ENCODE measurements at places on chromosomes 2 and 18. TPM values are rescaled to one million over a fixed set of nuclear protein-coding genes. Genes with fewer than 3 reads are reported as not detected.

- DNase-seq, result no peak
These were observed 65.2 kb upstream of the FIGN start for GRCh38 chr2:163800951-163801381.

DNA sequence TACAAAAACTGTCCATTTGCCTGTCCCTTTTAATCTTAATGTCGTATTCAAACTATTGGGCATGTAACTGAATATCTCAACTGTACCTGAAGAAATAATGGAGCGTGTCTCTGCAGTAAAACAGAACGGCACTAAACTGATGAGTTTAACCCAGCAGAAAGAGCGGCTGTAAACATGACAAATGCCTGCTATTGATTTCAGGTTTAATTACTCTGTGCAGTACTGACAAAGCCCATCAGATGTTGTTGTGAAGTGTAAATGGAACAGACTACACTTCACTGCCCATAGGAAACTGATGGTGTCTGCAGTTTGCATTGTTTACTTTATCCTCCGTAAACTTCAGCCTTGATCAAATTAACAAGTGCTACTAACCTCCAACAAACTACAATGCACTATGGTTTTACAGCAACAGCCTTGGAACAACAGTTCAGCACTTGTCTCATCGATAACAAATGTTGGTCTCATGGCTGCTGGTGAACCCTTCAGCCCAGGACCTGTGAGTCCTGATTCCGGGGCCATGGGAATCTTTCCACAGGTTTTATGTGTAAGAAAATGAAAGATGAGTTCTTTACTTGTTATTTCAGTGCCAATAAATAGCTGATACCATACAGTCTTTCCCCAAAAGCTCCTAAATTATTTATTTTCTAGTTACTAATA is 316.5 kb downstream of the CCDC178 start:
- DNase-seq, result no peak

GRCh38 chr2:43731211-43731610 is 42.6 kb upstream of the DYNC2LI1 start:
- no peak for DNase-seq

DNA sequence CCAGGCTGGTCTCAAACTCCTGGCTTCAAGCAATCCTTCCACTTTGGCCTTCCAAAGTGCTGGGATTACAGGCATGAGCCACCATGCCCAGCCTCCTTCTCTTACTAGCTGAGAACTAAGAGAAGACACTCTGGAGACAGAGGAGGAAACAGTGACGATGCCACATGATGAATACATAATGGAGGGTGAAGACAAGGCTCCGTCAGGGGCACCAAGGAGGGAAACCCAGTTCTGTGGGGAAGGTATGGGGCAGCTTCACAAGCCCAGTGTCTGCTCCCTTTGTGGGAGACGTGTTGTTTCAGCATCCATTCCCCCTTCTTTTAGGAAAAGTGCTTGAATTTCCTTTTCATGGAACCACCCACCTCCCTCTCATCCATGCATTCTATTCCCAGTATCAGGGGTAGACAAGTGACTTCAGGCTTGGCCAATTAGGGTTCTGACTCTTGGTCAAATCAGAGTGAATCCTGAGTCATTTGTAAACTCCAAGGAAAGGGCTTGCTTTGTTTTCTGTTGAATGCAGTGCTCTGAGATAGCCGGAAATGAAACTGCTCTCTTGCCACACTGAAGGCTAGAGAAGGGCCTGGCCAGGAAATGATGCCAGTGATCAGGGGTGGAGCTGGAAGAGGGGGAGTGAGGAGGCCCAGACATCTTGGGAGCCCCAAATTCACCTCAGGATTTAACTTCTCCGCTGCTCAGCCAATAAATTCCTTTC is 23.7 kb downstream of the TMEM127 start:
- no peak for DNase-seq

GRCh38 chr2:105567996-105568494 is 169.2 kb upstream of the FHL2 start:
- no peak for DNase-seq

DNA sequence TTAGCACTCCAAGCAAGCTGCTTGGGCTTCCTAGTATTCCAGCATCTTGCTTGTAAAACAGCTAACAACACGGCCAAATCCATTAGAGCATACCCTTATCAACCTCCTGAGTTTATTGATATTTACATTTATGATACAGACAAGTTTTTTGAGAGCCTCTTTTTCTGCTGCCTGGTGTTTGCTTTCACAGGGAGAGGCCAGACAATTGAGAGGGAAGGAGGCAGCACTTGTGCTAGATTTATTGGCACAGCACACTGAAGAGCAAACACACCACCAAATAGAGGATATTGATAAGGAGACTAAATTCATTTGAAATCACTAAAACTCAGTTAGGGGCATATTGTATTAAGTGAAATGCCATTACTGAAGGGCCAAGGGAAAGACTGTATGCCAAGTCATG is 1142.3 kb upstream of the FANCL start:
- no peak for DNase-seq

- DNase-seq, result no peak
These were observed 63.8 kb upstream of the BZW1 start for GRCh38 chr2:200747668-200748618.

- DNase-seq, result no peak
These were observed 9.2 kb downstream of the EML4 start for GRCh38 chr2:42178335-42178734.

DNA sequence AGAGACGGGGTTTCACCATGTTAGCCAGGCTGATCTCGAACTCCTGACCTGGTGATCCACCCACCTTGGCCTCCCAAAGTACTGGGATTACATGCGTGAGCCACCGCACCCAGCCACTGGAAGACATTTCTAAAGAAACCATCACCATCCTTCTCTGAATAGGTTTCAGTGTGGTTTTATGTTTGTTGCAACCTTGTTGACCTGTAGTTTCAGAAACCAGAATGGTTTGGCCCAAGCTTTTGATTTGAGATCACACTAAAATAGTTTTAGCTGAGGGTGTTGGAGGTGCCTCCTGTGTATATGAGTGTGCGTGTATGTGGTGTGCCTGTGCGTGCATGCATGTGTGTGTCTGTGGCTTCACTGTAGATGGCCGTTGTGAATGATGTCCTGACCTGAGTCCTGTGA is 26.2 kb downstream of the INPP4A start:
- DNase-seq, result no peak

- no peak for DNase-seq
These were observed 270.0 kb downstream of the AGAP1 start for GRCh38 chr2:235763816-235764215.

GRCh38 chr2:96770442-96771202 is 9.9 kb downstream of the CNNM4 start:
- DNase-seq, result no peak

GRCh38 chr2:133503927-133504326 is 64.3 kb downstream of the NCKAP5 start:
- DNase-seq, result no peak

DNA sequence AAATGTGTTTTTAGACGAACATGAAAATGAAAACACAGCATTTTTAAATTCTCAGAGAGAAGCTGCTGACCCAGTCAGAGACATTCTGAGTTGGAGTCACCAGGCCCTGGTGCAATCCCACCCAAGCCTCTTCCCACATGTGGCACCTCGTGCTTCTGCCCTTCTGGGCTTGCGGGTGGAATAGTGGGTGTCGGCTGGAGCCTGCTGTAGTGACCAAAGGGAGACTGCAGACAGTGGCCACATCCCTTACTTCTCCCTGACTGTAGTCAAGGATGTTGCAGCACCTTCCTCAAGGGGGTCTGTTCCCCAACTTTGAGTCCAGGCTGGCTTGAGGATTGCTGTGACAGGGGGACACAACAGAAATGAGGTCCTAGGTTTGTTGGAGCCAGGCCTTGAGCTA is 104.4 kb upstream of the GLI2 start:
- no peak for DNase-seq

DNA sequence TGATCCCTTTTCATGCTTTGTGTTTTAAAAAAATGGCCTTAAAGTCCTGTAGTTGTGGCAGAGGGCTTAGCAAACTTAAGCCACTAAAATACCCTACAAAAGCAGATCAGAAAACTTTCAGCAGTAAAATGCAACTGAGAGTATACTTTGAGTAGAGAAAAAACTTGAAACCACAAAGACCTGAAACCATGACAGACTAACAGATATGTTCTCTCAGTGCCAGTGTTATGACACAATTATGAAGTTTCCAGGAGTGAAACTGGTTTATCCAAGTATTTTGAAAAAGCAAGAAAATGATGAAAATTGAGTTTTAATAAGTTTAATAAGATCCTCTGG is 74.5 kb downstream of the SPRED2 start:
- no peak for DNase-seq

DNA sequence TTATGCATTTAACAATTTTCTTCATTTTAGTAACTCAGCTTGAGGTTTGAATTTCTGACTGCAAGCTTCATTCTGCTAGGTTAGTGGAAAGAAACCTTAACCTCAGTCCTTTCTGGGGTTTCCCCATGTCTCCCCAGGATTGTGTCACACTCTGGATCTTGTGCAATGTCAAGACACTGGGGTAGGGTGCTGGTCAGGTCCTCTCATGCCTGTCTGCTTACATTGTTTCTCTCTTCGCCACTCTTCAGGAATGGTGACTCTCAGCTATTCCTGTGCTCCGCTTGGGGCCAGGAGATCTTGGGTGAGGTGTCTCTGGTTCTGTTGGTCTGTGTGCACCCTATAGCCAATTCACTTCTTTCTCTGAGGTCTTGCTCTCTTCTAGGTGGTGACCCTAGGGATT is 23.9 kb downstream of the CTLA4 start:
- no peak for DNase-seq

DNA sequence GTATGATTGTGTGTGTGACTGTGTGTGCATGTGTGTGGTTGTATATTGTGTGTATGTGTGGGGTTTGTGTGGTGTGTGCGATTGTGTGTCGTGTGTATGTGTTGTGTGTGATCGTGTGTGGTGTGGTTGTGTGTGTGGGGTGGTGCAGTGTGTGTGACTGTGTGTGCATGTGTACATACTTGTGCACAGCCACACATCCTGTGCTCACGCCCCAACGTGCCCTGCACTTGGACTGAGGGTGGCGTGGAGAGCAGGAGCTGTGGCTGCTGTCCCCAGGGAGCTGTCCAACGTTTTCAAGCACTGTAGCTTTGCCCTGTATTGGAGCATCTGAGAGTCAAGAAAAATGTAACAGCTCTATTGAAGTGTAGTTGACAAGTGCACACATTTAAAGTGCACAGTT is 243.2 kb upstream of the HDAC4 start:
- peak; percentile 73 for DNase-seq

GRCh38 chr2:156399224-156399949 is 36.8 kb upstream of the GPD2 start:
- no peak for DNase-seq

- DNase-seq, result no peak
These were observed 1.4 kb downstream of the FAM117B start for GRCh38 chr2:202636213-202636513.

- no peak for DNase-seq
These were observed 3.7 kb upstream of the SERPINB10 start for GRCh38 chr18:63903851-63904570.

- DNase-seq, result no peak
These were observed 11.6 kb upstream of the SDC1 start for GRCh38 chr2:20236496-20236895.

GRCh38 chr2:174568425-174568824 is 29.2 kb downstream of the WIPF1 start:
- DNase-seq, result no peak

DNA sequence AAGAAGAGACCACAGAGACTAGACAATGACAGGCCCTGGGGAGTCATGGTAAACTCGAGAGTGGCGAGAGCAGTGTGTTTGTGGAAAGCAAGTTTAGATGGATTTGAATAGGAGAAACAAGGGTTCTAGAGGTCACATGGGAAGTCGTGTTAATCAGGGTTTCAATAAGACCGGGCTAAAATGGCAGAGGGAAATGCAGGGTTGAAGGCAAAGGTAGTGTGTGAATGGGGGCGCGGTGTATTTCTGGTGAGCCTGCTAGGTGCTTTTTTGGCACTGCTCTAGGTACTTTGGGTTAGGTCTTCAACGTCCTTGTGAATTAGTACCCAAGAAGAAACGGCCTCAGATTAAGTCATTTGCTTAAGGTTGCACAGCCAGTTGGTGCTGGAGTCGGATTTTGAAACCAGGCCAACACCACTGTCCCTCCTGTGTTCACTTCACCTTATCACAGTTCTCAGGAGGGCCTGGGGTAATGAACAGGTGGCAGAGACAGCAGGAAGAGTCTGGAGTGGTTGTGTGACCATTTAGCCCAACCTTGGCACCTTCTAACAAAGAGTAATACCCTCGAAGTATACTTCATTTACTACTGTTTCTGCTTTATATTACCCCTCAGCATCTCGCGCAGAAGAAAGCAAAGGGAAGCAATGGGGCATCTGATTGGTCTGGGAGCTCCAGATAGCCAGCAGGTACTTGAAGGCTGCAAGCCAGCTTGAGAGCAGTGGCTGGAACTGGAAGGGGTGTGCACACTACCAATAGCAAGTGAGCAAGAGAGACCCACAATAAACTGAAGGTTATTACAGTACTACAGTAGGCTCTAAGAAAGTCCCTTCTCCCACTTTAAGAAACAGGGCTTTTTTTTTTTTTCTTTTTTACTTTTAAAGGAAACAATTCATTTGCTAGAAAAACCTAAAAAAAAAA is 33.4 kb upstream of the GAREM2 start:
- no peak for DNase-seq

DNA sequence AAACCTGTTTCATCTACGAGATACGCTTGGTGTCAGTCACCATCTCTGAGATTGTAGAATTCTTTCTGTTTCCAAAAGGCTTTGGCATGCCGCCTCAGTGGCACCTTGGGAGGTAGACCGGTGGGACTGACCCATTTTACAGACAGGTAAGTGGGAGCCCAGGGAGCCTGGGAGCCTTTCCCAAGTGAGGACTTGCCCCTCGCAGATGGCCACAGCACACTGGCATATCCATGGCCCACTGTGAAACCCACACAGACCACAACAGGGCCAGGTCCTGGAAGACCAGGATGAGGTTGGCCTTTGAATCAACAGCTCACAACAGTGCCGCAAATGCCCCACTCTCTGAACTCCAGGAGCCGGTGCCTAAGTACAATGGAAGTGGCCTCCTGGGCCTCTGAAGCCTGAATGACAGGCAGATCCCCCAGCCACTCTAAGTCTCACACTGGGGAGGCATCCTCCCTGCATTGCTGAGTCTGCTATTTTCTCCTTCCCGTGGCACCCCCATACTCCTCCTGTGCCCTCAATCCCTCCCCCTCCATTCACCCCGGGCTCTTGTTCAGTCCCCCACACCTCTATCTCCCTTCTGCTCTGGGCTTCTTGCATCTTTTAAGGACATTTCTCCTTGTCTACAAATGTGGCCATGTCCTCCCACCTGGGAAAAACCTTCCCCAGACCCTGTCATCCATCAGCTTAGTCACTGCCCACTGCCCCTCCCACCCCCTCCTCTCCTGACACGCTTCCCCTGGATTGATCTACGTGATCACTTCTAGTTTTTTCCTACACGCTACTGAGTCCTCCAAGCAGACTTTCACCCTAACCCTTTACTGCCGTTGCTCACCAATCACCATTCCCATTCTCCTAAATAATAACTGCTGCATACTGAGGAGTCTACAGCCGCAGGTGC is 26.2 kb downstream of the CENPA start:
- DNase-seq, result no peak

- DNase-seq, result peak; percentile 93
These were observed 36.8 kb downstream of the MOGAT1 start for GRCh38 chr2:222708274-222708710.

- no peak for DNase-seq
These were observed 48.4 kb downstream of the ZEB2 start for GRCh38 chr2:144471305-144472045.

DSC3 gene
- total RNA-seq, result 0.43 TPM

GALNT5 gene
- total RNA-seq, result 0.19 TPM

TUBA4A gene
- total RNA-seq, result 25.6 TPM

SPC25 gene
- not detected for total RNA-seq

OBSL1 gene
- total RNA-seq, result 57.7 TPM

MAP3K19 gene
- total RNA-seq, result not detected

NTSR2 gene
- not detected for total RNA-seq

UGT1A4 gene
- total RNA-seq, result not detected

BMP10 gene
- total RNA-seq, result 0.65 TPM

LHCGR gene
- total RNA-seq, result 0.37 TPM

Measured in posterior vena cava (tissue), 2 donors.